ENCODE measurements at places on chromosomes 7 and 10.

DNA sequence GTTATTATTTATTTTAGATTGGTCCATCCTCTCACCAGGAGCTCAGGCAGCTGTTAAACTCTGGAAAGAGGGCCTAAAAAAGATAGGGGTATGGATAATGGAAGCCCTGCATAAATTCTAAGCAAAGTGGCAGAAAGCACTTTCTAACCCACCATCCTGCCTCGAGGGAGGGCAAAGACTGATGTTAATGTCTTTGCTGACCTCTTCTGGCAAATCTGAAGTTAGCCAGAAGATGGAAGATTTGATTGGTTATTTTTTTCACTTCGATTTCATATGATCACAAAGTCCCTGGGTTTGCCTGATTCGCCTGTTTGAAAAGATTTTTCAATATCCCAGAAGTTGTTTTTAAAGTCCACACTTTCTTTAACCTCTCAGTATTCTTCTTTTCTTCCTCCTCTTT is 24.8 kb downstream of the OR9A2 start:
- no peak for DNase-seq

GRCh38 chr10:61047788-61048560 is 104.0 kb upstream of the RHOBTB1 start:
- no peak for DNase-seq

DNA sequence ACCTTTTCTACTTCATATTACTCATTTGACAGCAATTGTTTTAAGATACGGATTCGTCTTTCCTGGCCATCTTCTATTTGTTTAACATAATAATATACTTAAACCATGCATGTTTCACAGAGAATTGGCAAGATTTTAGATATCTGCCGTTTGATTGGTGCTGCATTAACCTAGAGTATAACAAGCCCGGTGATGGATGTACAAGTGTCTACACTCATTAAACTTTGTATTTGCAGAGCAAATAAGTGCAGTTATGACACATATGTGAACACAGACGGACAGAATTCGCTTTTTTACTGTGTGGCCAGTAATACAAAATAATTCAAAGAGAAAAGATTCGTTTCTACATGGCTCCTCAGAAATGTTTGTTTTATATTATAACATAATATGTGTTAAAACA is 116.1 kb downstream of the ARL4A start:
- DNase-seq = no peak

DNA sequence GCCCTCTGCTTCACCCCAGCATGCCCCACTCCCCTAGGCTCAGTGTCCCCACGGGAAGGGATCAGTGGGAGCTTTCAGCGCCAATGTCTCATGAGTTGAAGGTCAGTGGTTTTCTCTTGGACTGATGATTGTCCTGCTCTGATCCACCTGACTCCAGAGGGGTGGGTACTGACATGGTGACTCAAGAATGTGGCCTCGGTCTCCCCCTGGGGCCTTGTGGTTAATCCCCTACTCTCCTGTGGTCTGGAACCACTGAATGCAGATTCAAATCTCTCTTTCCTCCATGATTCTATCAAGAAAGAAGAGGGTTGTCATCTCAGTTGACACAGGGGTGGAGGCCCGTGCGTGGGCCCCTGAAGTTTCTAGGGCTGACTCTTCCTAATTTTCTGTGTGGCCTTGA is 176.9 kb downstream of the RPS24 start:
- no peak for DNase-seq

GRCh38 chr10:22779331-22780019 is 65.1 kb upstream of the PIP4K2A start:
- no peak for DNase-seq

DNA sequence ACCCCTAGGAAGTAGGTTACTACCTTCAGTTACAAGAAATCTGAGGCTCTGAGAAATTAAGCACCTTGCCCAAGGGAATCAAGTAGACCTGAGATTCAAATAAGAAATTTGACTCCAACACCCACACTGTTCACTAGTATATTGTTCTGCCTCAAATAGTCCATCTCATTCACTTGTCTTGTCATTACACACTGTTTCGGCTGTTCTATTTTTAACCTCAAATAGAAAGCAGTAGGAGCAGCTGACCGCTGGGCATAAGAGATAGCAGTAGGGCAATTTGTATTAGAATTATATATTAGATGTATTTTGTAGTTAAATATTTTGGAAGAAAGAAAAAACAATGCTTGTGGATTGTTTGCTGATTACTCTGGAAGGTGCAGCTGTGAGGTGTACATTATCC is 185.1 kb downstream of the INHBA start:
- DNase-seq = no peak

- DNase-seq = no peak
These were observed 130.0 kb upstream of the AHR start for GRCh38 chr7:17168416-17168815.

GRCh38 chr7:151345576-151346469 is 4.2 kb downstream of the NUB1 start:
- DNase-seq = no peak

GRCh38 chr7:47441796-47442604 is 139.9 kb downstream of the TNS3 start:
- DNase-seq = no peak

- DNase-seq = no peak
These were observed 362.7 kb downstream of the DNAJB6 start for GRCh38 chr7:157699357-157700013.

DNA sequence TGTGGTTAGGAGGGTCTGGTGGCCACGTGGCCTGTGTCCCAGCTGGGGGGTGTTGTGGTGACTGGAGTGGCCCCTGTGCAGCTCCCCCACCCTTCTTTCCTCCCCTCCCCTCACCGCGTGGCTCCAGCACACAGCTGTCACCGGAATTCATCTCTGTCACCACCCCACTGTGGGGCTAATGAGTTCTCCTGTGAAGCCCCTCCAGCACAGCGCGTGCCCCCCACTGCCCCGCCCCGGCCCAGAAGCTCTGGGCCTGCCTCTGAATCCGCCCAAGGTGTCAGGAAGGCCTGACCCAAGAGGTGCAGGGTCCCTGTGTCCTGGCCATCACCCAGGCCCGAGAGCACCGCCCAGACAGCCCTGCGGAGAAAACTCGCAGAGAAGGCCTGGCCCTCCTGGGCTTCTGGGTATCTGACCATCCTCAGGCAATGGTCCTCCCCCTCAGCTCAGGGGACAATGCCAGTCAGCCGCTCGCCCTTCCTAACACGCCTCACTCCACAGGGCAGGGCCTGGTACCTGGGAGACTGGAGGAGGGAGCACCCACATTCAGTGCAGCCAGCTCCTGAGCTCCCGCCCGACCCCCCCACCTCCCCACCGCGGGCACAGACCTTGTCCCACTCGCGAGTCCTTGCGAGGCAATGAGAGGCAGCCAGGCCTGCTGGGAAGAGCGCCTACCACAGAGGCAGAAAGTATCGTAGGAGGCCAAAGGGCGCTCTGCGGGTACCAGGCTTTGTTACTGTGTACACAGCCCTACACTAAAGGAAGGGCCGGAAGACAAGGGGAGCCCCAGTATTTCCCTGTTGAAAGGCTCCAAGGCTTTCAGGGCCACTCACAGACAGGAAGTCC is 38.2 kb downstream of the GBX1 start:
- no peak for DNase-seq

- no peak for DNase-seq
These were observed 198.3 kb upstream of the ZMIZ1 start for GRCh38 chr10:78870458-78870857.

DNA sequence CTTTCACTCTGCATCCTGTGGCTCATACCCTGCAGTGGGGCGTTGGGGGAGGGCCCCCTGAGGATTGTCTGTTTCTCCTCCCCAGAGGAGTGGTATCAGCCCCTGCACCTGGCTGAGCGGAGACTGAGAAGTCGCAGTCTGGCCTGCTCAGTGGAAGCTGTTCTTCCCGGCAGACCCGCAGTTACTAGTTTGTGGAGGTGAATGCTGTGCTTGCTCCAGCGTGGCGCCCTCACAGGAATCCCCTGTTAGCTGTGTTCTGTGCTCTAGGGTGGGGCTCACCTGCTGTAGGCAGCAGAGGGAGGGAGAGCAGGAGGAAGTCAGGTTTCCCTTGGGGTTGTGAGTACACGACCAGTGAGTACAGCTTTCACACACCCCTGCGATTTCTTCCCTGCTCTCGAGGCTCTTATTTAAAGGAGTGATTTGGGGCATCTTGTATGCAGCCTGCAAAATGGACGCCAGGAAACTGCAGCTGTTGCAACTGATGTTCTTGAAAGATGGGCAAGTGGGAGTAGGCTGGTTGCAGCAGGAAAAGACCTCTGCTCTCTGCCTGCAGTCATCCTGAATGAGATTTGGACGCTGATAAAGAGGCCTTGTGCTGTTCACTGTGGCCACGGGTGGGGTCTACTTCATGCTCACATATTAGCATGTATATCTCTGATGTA is 66.4 kb downstream of the HK1 start:
- DNase-seq = no peak

- DNase-seq = no peak
These were observed 239.7 kb upstream of the INHBA start for GRCh38 chr7:41942468-41943093.

- no peak for DNase-seq
These were observed 167.6 kb downstream of the AMPH start for GRCh38 chr7:38463277-38464225.

DNA sequence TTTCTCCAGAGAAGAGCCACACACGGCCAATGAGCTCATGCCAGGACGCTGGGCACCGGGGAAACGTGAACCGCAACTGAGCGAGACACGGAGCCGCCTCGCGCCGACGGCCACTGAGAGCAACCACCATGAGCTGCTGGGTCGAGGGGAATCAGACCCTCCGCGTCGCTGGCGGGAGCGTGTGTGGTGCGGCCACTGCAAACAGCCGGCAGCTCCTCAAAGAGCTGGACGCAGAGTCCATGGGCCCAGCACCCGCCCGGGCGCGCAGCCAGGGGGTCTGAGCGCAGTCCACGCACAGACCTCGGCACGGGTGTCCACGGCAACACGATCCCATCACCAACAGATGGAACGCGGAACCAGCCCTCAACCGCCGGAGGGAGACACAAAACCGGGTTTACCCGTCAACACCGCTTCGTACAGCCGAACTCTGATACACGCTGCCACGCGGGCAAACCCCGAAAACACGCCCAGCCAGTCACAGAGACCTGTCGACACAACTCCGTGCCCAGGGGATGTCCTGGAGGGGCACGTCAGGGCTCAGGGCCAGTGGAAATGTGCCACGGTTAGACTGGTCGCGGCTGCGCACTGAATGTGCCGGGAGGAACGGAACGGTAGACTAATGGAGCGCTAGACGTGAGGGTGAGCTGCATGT is 147.1 kb downstream of the ELFN1 start:
- no peak for DNase-seq

DNA sequence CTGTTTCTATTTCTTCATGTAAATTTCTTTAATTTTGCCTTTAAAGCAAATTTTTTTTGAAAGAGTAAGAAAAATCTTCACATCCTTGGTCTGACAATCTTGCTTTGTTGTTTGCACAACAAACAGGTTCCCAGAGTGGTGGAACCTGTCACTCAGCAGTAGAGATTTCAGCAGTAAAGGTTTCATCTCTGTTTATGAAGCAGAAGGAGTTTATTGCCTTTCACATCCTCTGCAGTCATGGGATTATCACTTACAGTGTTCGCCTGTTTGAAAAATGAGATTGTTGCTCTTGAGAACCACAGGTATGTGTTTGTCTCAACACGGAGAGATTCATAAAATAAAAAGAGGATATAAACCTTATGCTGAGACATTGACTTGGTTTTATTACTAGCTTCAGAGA is 342.6 kb downstream of the IPMK start:
- no peak for DNase-seq

- DNase-seq = no peak
These were observed 364.7 kb downstream of the RPS24 start for GRCh38 chr10:78398382-78398781.

DNA sequence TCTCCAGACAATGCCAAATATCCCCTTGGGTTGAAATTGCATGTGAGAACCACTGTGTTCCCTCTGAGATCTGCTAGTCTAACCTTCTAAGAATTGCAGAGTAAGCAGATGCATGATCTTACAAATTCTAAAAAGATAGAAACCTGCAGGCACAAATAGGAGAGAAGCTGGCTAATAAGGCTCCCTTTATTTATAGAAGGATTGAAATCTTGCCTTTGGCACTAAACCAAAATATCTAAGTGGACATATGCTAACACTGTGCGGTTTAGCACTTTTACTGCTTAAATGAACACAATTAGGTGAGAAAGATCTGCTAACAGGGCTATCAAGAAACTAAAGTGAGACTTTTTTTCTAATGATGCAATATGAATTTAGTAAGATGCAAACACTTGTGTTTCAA is 225.5 kb downstream of the DOCK4 start:
- DNase-seq = no peak

- no peak for DNase-seq
These were observed 6.0 kb downstream of the ASB4 start for GRCh38 chr7:95491634-95492314.

GRCh38 chr7:7203813-7204575 is 21.6 kb downstream of the C1GALT1 start:
- no peak for DNase-seq

- no peak for DNase-seq
These were observed 49.0 kb downstream of the PRR15 start for GRCh38 chr7:29612596-29612995.

DNA sequence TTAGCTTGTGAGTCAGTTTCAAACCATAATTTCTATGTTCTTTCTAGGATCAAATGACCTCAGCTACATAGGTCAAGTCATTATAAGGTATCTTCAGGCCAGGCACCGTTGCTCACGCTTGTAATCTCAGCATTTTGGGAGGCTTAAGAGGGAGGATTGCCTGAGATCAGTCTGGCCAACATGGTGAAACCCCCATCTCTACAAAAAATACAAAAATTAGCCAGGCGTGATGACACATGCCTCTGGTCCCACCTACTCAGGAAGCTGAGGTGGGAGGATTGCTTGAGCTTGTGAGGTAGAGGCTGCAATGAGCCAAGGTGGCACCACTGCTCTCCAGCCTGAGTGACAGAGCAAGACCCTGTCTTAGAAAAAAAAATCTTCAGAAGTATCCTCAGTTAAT is 362.3 kb downstream of the GATA3 start:
- no peak for DNase-seq

DNA sequence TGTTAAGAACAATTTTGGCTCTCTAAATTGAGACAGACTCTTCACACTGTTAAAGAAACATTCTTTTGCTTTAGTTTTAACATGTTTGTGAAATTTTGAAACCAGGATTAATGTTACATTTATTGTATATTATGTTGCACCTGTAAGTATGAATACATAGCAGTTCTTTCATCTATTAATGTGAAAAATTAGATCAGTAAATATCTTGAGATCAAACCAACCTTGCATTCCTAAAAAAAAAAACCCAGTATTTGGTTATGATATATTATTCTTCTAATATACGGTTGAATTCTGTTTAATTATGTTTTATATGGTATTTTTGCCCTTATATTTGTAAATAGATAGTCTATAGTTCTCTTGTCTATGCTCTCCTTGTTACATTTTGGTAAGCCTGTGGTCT is 219.4 kb downstream of the BMPER start:
- DNase-seq = no peak

DNA sequence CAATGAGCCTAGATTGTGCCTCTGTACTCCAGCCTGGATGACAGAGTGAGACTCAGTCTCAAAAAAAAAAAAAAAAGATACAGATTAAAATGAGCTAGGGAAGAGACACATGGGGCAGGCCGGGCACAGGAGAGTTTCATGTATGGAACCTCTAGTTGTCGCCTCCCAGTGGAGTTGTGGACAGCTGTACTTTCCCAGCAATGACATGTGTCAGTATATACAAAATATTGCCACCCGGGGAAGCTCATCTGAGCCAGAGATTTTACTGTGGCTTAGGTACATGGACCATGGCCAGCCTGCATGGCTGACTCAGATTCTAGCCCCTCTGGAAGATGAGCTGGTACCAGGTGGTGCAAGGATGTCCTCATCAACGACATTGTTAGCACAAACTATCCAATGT is 87.4 kb downstream of the COL26A1 start:
- no peak for DNase-seq
